ENCODE measurements at places on chromosomes 5 and 9.

GRCh38 chr5:143737062-143737461, 74.9 kb upstream of the HMHB1 start:
- DNase-seq: no peak

GRCh38 chr9:20529837-20530236, 92.5 kb downstream of the MLLT3 start:
- DNase-seq: no peak

DNA sequence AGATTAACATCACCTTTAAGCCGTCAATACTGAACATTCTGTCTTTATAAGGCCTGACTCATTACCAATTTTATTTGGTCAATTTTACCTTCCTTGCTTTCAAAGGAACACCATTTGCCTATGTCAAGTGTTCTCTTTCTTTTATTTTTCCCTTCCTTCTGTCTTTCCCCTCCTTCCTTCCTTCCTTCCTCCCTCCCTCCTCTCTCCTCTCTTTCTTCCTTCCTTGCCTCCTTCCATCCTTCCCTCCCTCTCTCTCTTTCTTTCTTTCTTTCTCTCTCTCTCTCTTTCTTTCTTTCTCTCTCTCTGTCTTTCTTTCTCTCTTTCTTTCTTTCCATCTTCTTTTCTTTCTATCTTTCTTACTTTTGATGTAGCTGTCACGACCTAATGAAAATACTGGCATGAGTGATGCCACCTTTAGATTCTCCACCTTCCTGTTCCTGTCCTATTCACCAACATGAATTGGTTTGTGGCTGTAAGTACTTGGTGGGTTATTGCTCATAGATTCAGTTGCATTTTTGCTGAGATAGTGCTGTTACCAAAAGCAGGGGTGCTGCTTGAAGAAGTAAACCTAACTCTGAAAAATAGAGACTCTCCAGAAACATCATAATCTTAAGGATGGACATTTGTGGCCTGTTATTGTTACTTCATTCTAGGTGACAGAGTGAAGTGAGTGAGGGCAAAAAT, 33.8 kb downstream of the DOCK8 start:
- DNase-seq: no peak

GRCh38 chr5:10153808-10154537, 95.7 kb downstream of the ATPSCKMT start:
- no peak for DNase-seq

DNA sequence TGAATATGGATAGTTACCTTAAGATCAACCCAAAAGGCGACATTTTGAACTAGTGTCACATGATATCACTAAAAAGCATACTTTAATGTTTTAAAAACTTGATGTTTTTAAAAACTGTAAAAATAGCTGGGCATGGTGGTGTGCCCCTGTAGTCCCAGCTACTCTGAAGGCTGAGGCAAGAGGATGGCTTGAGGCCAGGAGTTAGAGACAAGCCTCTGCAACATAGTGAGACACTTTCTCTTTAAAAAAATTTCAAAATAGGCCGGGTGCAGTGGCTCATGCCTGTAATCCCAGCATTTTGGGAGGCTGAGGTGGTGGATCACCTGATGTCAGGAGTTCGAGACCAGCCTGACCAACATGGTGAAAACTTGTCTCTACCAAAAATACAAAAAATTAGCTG, 129.5 kb downstream of the NPR3 start:
- DNase-seq: no peak

DNA sequence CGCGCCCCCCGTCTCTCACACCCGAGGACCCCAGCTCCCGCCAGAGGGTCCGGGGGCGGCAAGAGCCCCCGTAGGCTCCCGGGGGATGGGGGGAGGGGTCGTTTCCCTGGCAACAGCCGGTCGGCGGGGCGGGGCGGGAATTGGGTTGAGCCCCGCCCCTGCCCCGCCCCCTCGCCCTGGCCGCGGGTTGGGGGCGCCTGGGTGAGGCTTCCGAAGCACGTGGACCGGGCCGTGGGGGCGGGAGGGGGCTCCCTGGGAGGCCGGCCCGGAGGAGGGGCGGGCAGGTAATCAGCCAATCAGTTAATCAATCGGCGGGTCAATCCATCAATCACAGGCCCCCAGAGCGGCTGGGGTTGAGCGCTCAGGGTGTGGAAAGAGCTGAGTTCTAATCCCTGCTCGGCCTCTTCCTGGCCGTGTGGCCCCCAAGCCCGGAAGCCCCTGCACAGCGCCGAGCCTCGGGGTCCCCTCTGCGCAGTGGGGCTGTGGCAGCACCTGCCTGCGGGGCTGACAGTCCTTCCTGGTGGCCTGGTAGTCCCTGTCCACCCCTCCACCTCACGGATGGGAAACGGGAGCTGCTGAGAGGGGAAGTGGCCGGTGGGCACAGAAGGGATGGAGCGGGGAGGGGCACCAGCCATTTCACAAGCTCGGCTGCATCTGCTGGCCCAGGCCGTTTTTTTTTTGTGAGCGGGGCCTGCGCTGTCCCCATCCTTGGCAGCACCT, 174.2 kb upstream of the IER5L start:
- DNase-seq: no peak

- no peak for DNase-seq
Measured at GRCh38 chr9:32738501-32739172, 44.7 kb upstream of the TMEM215 start.

DNA sequence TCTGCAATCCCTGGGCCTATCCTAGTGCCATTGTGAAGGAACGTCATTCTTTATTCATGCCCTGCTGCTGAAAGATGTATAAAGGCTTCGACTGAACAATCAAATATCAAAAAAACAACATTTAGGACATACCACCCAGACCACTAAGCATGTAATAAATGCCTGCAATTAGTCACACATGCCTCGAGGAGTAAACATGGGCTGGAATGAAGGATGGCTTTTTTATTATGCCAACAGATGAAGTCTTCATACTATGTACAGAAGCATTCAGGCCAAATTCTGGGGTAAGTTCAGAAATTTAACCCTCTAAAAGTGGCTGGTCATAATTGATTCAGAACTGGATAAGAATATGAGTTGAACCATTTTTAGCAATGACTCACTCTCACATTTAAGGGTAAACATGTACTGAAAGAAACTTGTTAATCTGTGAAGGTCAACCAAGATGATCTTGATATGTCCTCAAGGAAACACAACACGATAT, 38.1 kb downstream of the FAM240B start:
- DNase-seq: no peak

- no peak for DNase-seq
Measured at GRCh38 chr5:159735036-159735435, 181.2 kb upstream of the ADRA1B start.

GRCh38 chr5:72308853-72309191, 11.2 kb downstream of the MRPS27 start:
- DNase-seq: no peak

DNA sequence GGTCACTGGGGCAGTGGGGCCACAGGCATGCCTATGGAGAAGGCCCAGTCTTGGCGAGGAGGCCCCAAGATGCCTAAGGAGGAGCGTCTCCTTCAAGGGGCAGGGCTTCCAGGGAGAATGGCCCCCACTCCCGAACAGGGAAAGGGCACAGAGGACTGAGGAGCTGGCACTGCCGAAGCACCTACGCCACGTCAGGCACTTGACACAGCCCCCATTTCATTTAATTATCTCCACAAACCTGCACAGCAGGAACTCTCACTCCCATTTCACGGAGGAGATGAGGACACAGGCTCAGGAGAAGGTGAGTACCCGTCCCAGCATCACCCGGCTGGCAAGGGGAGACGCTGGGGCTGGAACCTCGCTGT, 26.0 kb downstream of the EGR1 start:
- no peak for DNase-seq

DNA sequence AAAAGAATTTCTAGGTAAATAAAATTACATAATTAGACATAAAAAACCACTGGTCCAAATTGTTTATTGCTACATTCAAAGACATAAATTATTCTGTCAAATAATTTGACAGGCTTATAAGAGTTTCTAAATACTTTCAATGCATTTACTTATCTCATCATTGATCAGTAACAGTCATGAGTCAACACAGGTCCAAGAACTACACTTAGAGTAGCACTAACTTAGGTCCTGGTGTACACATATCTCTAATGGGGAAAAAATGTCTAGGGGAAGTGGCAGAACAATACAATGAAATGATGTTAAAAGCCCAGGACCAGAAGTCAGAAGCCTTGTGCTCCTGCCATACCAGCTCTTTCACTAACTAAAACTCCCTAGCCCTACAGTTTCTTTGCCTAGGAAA, 96.5 kb upstream of the SLCO6A1 start:
- DNase-seq: no peak

DNA sequence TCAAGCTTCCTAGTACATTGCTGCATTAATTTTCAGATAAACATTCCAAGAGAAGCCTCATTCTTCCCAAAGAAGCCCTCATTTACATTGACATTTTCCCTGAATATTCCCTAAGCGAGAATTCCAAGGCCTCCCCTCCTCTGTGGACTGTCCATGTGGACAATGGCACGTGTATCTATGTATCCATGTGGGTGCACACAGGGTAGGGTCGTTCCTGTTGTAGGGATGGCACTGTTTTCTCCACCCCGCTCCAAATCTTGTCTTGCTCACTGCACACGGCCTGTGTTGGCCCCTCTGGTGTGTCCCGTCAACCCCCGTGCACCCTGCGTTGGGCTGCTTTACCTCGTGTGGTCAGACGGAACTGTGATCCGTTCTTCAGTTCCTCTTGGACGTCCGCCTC, 104.7 kb upstream of the IRX2 start:
- DNase-seq: no peak

DNA sequence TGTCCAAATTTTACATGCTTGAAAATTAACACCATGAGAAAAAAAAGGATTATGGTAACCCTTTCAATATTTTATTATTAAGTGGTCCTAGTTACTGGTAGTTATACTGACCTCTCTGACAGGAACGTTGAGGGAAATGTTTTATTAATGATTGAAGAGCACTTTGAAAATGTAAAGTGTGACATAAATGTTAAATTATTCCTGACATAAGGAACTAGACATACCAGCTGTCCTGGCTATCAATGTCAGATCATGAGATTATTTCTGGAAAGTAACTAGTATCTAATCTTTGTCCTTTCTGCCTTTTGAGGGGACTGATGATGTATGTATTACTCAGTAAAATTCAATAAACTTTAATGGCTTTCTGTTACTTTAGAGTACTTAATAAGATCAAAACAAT, 1538.5 kb upstream of the CDH6 start:
- no peak for DNase-seq

GRCh38 chr5:32446630-32447029, 2.1 kb upstream of the ZFR start:
- DNase-seq: no peak

GRCh38 chr5:158857371-158857770, 242.3 kb downstream of the EBF1 start:
- DNase-seq: no peak

- no peak for DNase-seq
Measured at GRCh38 chr9:13532407-13532806, 252.9 kb upstream of the MPDZ start.

GRCh38 chr9:31302620-31303418, 1081.6 kb upstream of the ACO1 start:
- no peak for DNase-seq

DNA sequence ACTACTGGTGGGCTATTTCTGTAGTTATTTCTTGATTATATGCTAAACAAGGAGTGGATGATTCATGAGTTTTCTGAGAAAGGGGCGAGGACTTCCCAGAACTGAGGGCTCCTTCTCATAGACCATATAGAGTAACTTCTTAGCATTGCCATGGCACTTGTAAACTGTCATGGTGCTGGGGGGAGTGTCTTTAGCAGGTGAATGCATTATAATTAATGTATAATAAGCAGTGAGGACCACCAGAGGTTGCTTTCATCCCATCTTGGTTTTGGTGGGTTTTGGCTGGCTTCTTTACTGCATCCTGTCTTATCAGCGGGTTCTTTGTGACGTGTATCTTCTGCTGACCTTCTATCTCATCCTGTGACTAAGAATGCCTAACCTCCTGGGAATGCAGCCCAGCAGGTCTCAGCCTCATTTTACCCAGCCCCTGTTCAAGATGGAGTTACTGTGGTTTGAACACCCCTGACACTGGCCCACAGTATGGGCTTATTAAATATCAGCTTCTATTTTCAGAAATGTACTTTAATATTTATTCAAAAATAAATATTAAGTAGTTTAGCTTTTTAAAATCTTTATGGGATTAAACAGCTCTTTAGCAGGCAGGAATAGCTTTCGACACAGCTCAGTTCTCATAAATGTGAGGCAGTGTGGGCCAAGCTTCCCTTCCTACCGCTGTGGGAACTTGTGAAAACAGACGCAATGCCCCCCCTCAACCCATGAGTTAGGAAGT, 44.4 kb downstream of the GALNT12 start:
- no peak for DNase-seq

- DNase-seq: no peak
Measured at GRCh38 chr5:1343315-1343751, 1.6 kb downstream of the CLPTM1L start.

DNA sequence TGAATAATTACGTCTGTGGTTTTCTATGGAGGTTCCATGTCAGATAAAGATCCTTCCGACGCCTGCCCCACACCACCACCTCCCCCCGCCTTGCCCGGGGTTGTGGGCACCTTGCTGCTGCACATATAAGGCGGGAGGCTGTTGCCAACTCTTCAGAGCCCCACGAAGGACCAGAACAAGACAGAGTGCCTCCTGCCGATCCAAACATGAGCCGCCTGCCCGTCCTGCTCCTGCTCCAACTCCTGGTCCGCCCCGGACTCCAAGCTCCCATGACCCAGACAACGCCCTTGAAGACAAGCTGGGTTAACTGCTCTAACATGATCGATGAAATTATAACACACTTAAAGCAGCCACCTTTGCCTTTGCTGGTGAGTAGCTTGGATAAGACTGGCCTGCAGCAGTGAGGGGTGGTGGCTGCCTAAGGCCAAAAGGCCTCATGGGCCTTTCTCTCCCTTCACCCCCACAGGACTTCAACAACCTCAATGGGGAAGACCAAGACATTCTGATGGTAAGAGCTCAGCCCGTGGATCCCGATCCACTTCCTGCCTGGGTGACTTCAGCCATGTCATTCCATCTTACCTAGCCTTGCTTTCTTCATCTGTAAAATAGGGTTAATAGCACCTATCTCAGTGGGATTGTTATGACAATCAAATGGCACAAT, at the start of gene IL3:
IL3 (plus strand) TSS at position 155 of the 661 bp plus-strand sequence; CDS start at position 207, 52 bp downstream.
- no peak for DNase-seq

DNA sequence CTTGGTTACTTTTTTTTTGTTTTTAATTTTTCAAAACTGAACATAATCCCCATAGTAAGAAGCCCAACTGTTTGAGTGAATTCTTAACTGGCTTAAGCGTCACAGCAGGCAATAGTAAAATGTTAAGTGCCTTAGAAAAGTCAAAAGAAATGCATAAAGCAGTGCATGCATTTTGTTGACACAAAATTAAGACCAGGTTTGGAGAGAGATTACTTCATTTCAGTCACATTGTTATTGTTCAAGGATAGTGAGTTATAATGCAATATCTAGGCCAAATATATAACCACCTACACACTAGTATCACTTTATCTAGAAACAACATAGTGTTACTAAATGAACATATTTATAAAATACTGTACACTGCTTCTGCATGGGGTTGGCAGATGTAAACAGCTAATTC, 116.9 kb upstream of the KLF9 start:
- no peak for DNase-seq

- DNase-seq: no peak
Measured at GRCh38 chr5:131210151-131210510, 39.4 kb downstream of the LYRM7 start.

Data from CD4-positive, alpha-beta T cell treated with Interferon alpha-2 for 1 hour (primary cell).